Activated CD4-positive, CD25-positive, alpha-beta regulatory T cell (primary cell): ENCODE measurements at places on chromosomes 16 and 17.

DNA sequence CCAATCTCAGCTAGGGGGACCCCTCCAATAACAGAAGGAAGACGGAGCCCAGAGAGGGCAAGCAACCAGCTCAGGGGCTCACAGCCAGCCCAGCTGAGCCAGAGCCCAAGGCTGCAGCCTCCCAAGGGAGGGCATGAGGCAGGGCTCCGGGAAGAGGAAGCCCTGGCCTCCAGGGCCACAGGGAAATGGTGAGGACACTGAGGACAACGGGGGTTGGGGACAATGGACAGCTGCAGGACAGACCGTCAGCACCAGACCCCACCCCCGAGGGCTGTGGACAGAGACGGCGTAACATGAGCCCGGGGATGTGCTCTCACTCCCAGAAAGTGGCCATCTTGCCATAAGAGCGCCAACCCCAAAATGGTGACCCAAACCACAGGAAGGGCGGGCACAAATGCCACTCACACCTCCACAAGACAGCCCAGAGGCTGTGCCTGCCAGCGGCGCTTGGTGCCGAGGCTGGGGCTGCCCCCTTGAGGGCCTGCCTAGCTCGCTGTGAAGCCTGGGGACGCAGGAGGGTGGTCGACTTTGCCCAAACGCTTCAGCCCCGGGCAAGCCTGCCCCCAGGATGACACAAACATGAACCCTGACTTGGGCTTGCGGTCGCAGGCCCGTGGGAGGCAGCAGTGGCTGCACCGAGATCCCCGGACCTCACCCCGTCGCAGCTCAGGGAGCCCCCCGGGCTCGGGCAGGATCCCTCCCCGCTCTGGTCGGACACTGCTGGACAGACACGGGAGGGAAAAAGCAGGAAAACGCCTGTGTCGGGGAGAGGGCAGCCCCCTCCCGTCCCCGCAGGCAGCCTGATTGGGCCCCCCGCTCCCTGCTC, 10.5 kb downstream of the PIMREG start:
- no peak for DNase-seq

DNA sequence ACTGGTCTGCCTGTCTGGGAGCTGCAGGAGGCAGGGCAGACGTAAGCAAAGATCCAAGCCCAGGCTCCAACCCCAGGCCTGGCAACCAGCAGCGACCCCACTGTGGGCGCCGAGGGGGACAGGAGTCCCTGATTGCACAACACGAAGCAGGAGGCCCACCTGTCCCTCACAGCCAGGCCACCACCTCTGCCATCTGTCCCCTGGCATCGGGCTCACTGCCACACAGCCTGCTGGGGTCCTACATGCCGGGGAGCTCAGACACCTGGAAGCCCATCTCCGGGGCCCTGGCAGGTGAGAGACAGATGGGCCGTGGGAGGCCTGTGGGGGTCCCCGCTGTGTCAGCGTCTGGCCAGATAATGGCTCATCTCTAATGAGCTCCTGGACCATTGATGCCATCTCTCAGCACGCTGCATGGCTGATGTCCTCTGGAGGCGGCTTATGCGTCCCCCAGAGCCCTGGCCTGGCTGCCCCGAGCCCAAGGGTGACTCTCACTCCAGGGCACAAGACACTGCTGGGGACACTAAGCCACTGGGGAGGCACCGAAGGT, 11.3 kb upstream of the RASD1 start:
- no peak for DNase-seq

DNA sequence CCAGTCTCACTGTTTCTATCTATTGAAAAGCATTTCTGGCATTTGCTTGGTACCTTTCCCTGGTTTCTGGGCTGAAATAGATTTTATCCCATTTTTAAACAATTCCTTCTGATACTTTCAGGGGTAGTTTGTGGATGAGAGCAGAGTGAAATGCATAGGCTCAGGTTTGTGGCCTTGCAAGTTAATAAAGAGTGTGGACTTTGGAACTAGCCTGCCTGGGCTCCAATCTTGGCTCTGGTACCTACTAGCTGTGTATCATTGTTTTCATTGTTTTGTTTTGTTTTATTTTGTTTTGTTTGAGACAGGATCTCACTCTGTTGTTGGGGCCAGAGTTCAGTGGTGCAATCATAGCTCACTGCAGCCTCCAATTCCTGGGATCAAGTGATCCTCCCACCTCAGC, 175.5 kb downstream of the PRKCB start:
- DNase-seq: no peak

- no peak for DNase-seq
Observed at GRCh38 chr17:78840530-78840779, 159 bp downstream of the USP36 start.

DNA sequence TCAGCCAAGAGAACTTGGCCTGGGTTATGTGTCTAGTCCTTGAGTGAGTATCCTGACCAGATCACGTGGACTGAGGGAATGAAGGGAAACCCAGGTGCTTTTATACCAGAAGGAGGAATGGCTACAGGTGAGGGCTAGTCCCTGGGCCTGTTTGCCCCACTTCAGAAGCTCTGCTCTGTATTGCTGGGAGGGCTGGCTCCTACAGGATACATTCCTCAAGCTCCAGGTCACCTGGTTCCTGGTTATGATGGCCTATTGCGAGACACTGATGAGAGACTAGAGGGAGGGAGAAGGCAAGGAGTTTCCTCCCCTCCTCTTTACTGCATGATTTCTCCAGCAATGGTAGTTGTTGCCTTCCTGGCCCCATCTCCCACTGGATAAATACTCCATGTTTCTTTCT, 19.0 kb upstream of the SMG8 start:
- DNase-seq: no peak

DNA sequence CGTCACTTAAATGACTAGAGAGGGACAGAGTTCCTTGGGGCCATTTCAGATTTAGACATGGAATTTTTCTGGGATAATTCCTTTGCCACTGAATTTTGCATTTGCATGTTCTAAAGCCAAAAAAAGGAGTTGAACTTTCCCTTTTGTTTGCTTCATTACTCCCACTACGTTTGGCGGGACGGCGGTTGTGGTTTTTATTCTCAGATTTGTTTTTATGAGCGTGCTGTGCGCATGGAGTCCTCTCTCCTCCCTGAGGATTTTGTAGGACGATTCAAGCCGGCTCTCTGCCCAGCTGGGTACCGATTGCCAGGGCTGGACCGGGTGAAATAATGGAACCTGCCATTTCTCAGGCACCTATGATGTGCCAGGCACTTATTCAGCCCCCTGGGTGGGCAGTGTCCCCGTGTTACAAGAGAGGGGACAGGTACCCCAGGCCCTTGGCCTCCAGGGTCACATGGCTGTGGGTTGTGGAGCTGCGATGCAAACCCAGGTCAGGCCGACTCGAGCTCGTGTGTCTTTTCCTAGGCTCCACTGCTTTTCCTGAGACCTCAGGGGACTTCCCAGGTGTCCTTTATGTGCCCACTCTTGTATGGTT, 18.8 kb downstream of the CMIP start:
- DNase-seq: no peak

DNA sequence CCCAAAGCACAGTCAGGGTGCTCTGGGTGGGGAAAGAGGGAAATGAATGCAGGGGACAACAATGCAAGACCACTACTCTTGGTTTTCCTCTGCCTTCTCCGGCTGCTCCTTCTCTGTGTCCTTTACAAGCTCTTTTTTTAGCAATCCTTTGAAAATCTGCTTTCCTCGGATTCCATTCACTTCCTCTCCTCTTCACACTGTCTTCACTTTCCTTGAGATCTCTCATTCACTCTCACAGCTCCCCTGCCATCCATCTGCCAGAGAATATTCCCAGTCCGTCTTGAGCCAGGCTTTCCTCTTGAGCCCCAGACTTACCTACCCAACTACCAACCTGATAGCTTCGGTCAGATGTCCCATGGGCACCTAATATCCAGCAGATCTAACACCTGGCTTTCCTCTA, 11.0 kb upstream of the SPOP start:
- no peak for DNase-seq

DNA sequence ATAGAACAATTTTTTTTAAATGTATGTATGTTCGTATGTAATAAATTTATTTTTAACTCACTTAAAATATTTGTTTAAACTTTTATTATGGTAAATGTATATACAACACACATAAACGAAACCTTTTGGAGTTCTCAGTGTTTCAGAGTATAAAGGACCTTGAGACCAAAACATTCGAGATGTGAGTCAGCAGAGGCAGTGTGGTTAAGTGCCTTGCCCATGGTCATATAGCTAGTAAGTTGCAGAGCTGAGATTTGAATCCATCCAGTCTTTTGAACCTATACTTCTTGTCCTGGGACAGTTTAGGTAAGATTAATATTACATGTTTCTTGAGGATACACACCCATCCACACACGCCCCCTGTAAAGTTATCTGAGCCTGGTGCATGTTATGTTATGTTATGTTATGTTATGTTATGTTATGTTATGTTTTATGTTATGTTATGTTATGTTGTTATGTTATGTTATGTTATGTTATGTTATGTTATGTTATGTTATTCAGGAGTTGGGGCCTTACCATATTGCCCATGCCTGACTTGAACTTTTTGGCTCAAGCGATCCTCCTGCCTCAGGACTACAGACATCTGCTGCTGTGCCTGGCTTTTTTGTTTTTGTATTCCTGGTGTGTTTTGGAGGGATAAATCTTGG, 41.8 kb downstream of the TNRC6A start:
- no peak for DNase-seq
